ENCODE measurements at places on chromosomes 16 and 17.
A peak's percentile ranks its signal among the peaks of the same experiment; 100 is the strongest.

GRCh38 chr16:78918805-78919305 is 681.7 kb downstream of the MAF start:
- no peak for DNase-seq

DNA sequence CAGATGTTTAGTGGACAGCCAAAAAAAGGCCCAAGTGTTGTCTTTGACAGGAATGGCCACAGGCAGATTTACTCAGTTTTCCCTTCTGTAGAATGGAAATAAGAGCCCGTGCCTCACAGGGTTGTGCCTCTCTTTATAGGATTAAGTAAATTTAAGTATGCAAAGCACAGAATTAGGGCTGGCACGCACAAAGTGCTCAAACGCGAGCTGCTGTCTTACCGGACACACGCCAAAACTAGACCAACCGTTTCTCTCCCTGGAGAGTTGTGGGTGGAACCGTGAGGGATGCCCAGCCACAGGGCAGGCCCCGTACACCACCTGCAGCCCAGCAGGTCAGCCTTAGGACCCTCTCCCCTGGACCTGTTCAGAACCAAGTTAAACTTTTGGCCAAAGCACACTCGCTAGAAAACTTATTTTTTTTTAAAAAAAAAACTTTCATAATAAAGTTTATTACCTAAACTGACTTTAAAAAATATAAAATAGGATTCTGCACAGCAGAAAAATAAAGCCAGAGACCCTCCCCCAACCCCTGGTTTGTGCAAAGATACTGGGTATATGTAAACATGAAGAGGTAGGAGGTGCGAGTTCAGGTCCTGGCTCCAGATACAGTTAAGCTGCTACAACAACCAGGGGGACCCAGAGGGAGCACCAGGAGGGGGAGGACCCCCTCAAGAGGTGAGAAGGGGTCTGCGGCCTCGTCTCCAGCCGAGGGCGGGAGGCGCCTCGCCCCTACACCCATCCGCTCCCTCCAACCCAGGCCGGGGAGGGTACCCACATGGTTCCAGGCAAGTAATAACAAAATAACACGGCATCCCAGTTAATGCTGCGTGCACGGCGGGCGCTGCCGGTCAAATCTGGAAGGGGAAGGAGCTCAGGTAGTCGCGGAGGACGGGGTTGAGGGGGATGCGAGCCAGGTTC is 1.8 kb downstream of the SOCS1 start:
- peak; percentile 36 for DNase-seq

GRCh38 chr17:81512562-81513371 is at the start of gene ACTG1:
TSS of gene ACTG1 (minus strand) at chr17:81512799. CDS start at chr17:81512354, 445 bp downstream.
- peak; percentile 96 for DNase-seq

DNA sequence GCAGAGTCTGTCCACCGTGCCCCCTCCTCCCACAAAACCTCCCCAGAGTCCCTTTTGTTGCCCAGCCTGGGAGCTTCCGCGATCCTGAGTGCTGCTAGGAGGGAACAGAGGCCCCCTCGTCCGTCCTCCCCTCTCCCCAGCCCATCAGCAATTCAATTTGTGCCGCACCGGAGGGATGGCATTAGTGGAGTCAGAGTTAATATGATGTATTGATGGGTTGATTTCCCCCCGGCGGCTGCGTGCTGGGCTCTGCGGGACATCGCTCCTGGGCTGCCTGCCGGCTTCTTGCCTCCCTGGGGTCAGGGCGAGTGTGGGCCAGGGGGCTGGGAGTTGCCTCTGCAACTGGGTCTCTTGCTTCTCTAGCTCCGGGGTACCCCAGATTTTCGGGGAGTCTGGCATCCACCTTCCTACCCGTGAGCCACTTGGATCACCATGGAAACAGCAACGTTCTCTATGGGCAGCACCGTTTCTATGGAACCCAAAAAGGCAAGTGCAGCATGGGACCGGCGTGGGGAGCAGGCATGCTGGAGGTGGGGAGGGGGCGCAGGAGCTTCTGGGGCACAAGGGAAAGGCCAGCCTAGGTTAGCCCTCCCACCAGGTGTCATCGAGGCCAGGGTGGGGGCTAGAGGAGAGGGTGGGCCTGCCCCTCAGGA is 42.9 kb downstream of the BAHCC1 start:
- no peak for DNase-seq

GRCh38 chr16:15996432-15997109 is 47.2 kb downstream of the ABCC1 start:
- DNase-seq, result no peak

- peak; percentile 44 for DNase-seq
Observed at GRCh38 chr16:68719993-68720489, 17.1 kb upstream of the CDH1 start.

- no peak for DNase-seq
Observed at GRCh38 chr17:1709971-1710806, at the start of gene TLCD2. TSS of gene TLCD2 (minus strand) at chr17:1710377. CDS start at chr17:1710242, 135 bp downstream.

- no peak for DNase-seq
Observed at GRCh38 chr17:681316-681715, 33.3 kb downstream of the VPS53 start.

DNA sequence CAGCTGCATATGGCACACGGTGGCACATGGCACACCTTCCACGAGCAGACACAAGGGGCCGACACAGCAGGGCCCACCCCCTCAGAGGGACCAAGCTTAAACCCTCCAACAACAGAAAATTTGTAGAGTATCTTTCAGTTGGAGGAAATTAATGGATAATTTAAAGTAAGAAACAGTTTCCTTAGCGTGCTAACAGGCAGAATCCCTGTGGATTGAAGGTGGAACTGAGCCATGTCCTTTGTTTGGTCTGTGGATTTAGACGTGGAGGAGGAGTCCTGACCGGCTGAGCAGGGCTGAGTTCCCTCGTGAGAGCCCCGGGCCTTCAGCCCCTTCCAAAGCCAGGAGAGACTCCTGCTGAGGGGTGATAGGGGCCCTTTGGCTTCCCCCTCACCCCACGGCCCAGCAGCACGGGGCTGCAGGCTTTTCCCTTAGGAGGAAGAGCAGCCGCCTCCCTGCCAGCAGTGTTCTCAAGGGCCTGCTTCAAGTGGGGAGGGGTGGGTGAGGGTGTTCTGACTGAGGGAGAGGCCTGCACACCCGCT is 1.4 kb upstream of the CYB561 start:
- no peak for DNase-seq

DNA sequence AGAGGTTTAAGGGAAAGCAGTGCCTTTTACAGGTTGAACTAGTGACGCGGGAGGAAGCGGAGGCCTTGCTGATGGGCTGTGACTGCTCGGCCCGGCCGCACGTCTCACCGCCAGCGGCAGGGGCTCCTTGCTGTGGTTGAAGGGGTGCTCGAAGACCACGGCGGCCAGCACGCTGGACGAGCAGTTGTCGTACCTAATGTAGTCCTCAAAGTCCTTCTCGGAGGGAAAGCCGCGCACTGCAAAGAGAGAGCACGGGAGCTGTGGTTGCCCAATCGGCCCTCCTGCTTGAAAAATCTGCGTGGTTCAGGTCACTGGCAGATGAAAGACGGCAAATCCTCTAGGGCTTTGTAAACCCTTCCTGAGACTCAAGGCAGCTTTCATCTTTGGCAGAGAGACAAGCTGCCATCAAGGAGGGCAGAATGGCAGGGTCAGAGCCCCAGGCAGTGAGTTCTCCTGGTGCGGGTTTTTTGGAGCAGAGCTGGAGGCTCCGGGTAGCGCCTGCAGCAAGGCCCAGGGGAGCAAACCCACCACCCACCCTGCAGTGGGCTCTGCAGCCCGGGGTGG is 16.1 kb downstream of the ABCA3 start:
- no peak for DNase-seq

- peak; percentile 79 for DNase-seq
Observed at GRCh38 chr17:8060274-8060673, 21.4 kb downstream of the ALOX15B start.

- no peak for DNase-seq
Observed at GRCh38 chr17:5819396-5819795, 235.1 kb upstream of the NLRP1 start.

DNA sequence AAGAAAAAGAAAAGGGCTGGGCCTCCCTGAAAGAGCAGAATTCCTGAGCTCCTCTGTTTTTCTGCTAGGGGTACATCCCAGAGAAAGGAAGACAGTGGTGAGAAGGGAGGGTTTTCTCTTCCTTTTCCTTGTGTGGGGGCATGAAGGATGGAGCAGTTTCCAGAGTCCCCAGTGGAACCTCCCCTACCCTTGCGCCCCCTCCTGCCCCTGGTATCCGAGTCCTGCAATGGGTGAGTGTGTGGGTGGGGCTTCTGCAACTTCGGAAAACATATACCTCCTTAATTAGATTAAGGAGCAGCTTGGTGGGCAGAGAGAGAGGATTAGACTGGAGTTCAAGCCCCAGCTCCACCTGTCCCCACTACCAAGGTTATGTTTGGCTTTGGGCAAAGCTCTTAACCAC is 5.4 kb upstream of the GIP start:
- no peak for DNase-seq

GRCh38 chr17:61770043-61770442 is 93.3 kb downstream of the BRIP1 start:
- no peak for DNase-seq

- no peak for DNase-seq
Observed at GRCh38 chr16:55830658-55831294, 2.1 kb downstream of the CES1 start.

DNA sequence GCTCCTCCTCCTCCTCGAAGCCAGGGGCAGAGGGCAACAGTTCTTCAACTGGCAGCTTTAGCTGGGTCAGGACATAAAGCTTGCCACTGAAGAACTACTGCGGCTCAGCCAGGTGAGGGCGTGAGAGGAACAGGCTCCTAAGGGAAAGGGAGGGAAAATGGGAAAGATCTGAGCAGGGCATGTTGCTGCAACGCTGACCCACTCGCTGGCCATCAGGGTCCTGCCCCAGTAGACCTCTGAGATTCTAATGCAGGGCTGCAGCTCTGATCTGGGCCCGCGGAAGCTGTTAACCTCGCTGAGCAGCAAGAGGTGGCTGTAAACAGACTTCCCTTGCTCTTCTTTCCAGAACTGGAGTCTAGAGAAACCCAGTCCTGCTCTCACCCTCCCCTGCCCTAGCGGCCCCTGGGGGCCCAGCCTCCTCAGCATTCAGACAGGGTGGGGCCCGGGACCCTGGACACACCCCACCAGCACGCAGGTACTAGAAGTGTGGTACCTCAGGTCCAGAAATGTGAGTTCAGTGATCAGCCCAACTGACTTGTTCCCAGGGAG is 3.8 kb upstream of the TLCD2 start:
- DNase-seq, result no peak

GRCh38 chr16:14056970-14057369 is 14.1 kb upstream of the MRTFB start:
- no peak for DNase-seq

GRCh38 chr17:80387071-80387470 is 27.9 kb upstream of the ENDOV start:
- no peak for DNase-seq

DNA sequence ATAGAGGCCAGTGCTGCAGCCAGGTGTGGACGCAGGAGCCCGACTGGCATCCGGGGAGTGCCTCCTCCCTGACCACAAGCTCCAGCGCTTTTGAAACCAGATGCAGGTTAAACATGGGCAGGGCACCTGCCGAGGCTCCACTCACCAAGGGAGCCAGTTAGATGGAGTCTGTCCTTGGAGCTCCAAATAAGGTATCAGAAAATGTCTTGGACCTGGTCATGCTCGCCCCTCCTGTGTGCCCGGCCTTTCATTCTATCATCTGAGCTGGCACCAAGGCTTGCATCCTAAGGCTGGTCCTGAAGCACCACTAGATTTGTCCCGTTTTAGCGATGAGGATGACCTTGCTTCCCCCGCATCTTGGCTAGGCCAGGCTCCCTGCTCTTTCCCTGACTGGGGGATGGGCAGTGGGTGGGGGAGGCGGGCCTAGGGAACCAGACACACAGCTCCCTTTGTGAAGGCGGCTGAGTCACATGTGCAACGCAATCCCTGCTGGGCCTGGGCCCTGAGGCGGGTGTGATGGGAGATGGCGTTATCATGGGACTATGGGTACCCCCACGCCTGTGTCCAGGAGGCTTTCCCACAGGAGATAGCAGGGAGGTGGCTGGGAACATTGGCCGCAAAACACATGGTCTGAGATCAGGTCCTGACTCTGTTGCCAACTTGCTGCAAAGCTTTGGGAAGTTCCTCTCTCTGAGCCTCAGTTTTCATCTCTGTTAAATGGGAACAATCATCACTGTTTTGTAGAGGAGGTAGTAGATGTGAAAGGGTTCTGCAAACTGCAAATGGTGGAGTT is 5.0 kb upstream of the ADGRG1 start:
- no peak for DNase-seq

GRCh38 chr17:6711081-6711674 is 2.0 kb downstream of the SLC13A5 start:
- DNase-seq, result no peak

Measured in activated CD4-positive, alpha-beta T cell treated with anti-CD3 and anti-CD28 coated beads, Interleukin-2, amount 50 U/mL, for 16 hours (primary cell).